ENCODE measurements at places on chromosomes 2 and 18. TPM values are rescaled to one million over a fixed set of nuclear protein-coding genes. Genes with fewer than 3 reads are reported as not detected.

- H3K27ac ChIP-seq = no peak overlapping the region
- no peak for DNase-seq
- no peaks in the 10 kb centered on the region for H3K4me1 ChIP-seq
- H3K4me3 ChIP-seq = no peak overlapping the region
- no peaks in the 10 kb centered on the region for H3K36me3 ChIP-seq
Measured at GRCh38 chr2:81481994-81482368, 1177.4 kb upstream of the LRRTM1 start.

- no peaks in the 10 kb centered on the region for H3K4me1 ChIP-seq
- H3K27ac ChIP-seq = no peak overlapping the region
- H3K4me3 ChIP-seq = no peak overlapping the region
- DNase-seq = no peak
- no peaks in the 10 kb centered on the region for H3K36me3 ChIP-seq
Measured at GRCh38 chr2:42328148-42328833, 32.7 kb downstream of the COX7A2L start.

GRCh38 chr2:228378696-228379425 is 197.4 kb upstream of the SPHKAP start:
- DNase-seq = no peak
- no peak overlapping the region for H3K27ac ChIP-seq
- no peaks in the 10 kb centered on the region for H3K4me1 ChIP-seq

Gene CD8B2
- total RNA-seq = 0.74 TPM

Gene EFR3B
- 1.5 TPM for total RNA-seq

Measured in vagina (tissue), 2 donors.